ENCODE measurements at places on chromosomes 6 and 20.

- no peak for DNase-seq
Measured at GRCh38 chr20:4022386-4023286, 7.3 kb upstream of the RNF24 start.

GRCh38 chr6:10733863-10734262 is 11.0 kb downstream of the TMEM14C start:
- no peak for DNase-seq

DNA sequence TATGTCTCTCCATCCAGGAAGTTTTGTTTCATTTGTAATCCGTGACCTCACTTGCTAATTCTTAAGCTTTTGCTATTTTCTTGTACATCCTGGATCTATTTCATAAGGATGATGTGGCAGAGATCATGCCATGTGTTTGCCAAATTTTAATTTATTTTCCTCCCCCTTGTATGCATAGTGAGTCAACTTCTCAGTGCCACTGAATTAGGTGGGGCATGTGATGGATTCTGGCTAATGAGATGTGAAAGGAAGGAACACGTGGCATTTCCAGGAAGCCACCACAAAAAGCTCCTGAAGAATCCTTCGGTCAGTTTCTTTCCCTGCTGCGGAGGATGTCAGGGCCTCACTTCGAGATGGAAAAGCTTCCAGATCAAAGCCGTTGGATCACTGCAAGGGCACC is 86.2 kb upstream of the PRL start:
- DNase-seq: no peak

DNA sequence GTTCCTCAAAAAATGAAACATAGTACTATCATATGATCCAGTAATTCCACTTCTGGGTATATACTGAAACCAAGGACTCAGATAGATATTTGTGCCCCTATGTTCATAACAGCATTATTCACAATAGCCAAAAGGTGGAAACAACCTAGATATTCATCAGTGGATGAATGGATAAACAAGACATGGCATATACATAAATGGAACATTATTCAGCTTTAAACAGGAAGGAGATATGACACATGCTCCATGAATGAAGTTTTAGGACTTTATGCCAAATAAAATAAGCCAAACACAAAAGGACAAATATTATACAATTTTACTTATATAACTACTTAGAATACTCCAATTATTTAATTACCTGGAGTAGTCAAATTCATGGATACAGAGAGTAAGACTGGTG is 16.4 kb downstream of the PLCB1 start:
- no peak for DNase-seq

- no peak for DNase-seq
Measured at GRCh38 chr6:11201015-11201414, 31.5 kb downstream of the NEDD9 start.

GRCh38 chr20:13546497-13547131 is 92.1 kb downstream of the TASP1 start:
- peak; percentile 29 for DNase-seq

- DNase-seq: no peak
Measured at GRCh38 chr6:39210450-39210849, 18.8 kb downstream of the KCNK5 start.

DNA sequence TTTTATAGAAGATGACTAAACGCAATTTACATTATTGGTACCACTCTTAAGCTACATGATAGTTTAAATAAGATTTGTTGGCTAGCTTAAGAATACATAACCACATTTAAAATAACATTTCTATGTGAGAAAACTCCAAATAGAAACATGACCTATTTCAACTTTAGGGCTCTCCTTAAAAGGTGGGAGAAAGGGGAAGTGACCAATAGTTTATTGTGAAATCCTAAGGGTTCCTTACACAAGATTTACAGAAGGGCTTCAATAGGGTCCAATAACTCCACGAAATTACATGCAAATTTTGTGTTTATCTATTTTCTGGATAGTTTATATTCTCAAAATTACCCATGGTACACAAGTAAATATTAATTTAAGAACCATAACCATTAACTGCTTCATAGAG is 91.6 kb upstream of the DST start:
- no peak for DNase-seq

GRCh38 chr6:98833057-98833306 is 1.4 kb upstream of the POU3F2 start:
- DNase-seq: no peak

GRCh38 chr20:5668529-5668868 is 81.7 kb upstream of the SHLD1 start:
- no peak for DNase-seq

- no peak for DNase-seq
Measured at GRCh38 chr6:69294407-69294806, 502.4 kb downstream of the LMBRD1 start.

- DNase-seq: no peak
Measured at GRCh38 chr6:153882411-153882810, 156.6 kb upstream of the OPRM1 start.

- DNase-seq: no peak
Measured at GRCh38 chr6:1923449-1923848, 313.7 kb downstream of the FOXC1 start.

- DNase-seq: no peak
Measured at GRCh38 chr6:108751282-108751681, 96.9 kb upstream of the ARMC2 start.

DNA sequence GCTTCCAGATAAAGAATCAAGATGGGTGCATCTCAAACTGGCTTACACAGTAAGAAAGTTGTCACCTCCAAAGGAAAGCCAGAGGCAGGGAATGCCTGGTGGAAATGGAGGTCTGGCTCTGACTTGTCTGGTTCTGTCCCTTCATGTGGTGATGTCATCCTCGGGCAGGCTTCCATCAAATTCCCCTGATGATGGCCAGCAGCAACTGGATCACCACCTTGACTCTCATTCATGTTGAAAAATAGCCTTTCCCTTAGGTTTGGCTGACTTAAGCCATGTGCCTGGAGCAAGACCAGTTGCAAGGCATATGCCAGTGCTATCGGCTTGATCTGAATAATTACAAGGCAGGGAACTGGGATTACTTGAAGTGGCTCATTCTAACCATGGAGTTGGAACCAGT is 28.8 kb downstream of the IMPG1 start:
- DNase-seq: no peak

DNA sequence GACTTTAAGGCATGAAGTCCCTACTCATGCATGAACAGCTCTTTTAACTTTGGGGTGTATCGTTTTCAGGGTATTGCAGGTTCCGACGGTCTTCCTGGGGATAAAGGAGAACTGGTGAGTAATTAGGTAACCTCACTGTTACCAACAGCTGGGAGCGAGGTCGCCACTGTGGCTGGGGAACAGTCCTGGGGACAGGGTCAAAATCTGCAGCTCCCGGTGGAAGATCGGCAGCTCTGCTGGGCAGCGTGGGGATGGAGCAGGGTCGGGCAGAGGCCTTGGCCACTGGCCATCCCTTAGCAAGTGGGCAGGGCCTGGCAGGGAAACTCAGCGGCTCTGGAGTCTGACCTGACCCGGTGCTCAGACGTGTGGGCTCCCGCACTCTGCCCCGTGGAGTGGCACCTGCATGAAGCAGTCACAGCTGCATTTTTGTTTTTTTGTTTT is 16.1 kb downstream of the COL9A3 start:
- no peak for DNase-seq

GRCh38 chr6:43885399-43886066 is 115.5 kb downstream of the VEGFA start:
- no peak for DNase-seq

GRCh38 chr6:27829453-27830211 is 82.6 kb downstream of the OR2B2 start:
- no peak for DNase-seq

- no peak for DNase-seq
Measured at GRCh38 chr6:69280858-69281257, 516.0 kb downstream of the LMBRD1 start.

DNA sequence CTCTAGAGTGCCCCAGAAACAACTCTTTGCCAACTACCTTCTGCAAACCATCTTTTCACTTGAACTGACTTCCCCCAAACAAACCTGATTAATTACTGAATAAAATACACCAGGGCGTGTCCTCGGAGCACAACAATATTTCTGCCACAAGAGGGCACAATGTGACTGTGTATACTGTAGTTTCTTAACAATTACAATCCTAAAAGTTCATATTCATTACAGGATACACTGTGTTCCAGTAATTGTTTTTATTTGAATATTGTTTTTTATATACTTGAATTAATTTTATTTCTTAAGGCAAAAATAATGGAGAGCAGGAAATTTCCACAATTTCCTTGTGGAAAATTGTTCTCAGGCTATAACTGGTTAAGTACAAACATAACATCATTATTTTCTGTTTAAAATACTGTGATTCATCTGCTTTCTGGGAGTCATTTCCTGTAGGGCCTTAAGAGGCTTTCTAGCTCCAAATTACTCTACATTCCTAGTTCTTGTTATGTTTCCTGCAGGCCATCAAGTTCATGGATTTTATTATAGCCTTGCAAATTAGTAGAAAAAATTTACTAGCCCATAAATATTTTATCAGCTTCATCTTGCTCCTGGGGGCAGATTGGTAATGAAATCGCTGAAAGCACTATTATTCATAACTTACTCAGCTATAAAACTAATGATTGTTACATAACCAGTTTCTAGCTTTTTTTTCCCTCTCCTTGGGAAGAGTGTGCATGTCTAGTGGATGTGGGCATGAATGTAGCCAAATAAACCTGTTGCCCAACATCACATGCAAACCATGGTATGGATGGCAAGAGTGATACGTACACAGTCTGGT is 51.9 kb upstream of the SLC22A16 start:
- peak; percentile 22 for DNase-seq

DNA sequence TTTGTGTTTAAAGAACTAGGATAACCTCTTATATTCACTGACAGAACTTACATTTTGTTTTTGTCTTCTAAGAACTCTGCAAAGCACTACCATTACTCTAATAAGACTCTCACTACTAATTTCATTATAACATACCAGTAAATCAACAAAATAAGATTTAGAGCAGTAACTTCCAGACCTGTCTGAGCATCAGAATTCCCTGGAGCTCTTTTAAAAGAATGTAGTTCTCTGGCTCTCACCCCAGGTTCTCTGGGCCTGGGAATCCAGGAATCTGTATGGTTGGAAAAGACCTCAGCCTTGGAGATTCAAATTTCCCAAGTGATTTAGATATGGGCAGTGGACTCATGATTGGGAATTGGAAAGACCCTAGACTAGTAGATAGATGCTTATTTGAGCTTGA is 89.4 kb downstream of the JAG1 start:
- DNase-seq: no peak

DNA sequence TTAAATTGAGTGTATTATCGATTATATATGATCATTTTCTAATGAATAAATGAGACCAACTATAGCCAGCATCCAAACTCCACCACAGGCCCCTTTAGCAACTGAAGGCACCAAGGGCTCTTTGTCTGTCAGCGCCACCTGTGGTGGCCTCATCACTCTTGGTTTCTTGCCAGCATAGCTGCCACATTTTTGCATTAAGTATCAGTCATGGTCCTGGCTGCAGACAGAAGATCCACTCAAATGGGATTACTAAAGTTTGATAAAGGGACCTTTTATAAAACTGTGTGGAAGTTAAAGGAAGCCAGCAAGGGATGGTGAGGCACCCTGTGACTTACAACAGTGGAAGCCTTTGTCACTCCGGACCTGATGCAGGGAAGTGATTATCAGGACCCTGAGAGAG is 162.9 kb downstream of the C6orf118 start:
- DNase-seq: no peak

GRCh38 chr6:142913036-142913510 is 31.9 kb downstream of the HIVEP2 start:
- peak; percentile 74 for DNase-seq

- no peak for DNase-seq
Measured at GRCh38 chr6:134523903-134524650, 206.2 kb upstream of the SGK1 start.

DNA sequence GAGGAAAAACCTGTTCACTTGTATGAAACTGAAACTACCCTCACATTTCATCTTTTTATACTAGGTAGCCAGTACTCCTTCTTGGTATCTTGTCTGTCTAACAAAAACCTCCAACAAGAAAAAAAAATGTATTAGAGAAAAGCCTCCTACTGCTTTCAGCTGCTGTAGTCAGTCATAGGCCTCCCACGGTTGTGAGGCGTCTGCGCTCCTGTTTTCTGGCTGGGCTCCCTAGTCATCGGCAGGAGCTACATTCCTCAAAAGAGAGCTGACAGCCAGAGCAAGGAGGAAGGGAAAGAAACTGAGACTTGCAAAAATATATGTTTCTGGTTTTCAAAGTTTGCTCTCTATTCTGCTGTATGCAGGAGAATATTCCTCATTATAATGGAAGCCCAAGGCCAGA is 517.0 kb downstream of the LMBRD1 start:
- no peak for DNase-seq

GRCh38 chr6:145031001-145031400 is 704.3 kb downstream of the EPM2A start:
- no peak for DNase-seq

DNA sequence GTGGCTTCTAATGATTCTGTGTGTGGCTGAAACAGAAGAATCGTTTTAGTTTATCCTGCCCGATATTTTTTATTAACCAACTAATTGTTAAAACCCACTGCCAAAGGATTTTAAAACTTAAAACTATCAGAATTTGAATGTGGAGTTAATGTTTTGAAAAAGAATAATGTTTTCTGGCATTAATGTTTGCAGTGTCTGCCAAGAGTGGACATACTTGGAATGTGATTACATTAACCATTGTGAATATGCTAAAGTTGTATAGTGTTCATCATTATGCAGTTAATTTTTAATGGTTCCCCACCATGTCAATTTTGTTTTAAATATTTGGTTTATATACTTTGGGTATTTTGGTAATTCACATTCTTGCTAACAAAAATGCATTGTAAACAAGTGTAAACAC is 24.4 kb downstream of the DCBLD1 start:
- no peak for DNase-seq

GRCh38 chr6:170200458-170200891 is 90.4 kb downstream of the DLL1 start:
- no peak for DNase-seq

DNA sequence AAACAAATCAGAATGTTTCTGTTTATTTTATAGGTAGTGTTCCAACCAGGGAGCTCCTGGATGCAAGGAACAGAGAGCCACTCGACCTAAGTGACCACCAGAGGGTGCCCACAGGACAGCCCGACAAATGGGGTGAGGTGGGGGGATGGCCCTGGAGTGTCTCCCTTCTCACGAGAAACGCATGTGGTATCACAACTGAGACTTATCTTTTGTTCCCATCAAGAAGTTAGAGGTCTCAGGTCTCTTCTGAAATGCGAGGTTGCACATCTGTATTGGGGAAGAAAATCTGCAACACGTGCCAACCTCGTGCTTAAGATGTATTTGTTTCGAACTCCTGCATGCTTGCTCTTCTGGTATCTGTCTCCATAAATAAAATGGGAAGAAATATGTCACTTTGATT is 104.0 kb downstream of the ISM1 start:
- no peak for DNase-seq

GRCh38 chr20:2005831-2006426 is 12.1 kb upstream of the PDYN start:
- DNase-seq: no peak

- no peak for DNase-seq
Measured at GRCh38 chr6:6003621-6004366, 2.9 kb downstream of the NRN1 start.

GRCh38 chr6:161406646-161407045 is 132.8 kb upstream of the AGPAT4 start:
- no peak for DNase-seq
